Activated naive CD4-positive, alpha-beta T cell treated with anti-CD3 and anti-CD28 coated beads, Interleukin-2, amount 10 ng/mL, durations not matched to agents 7 days and 5 days (primary cell): ENCODE measurements at places on chromosomes 11 and 22.

DNA sequence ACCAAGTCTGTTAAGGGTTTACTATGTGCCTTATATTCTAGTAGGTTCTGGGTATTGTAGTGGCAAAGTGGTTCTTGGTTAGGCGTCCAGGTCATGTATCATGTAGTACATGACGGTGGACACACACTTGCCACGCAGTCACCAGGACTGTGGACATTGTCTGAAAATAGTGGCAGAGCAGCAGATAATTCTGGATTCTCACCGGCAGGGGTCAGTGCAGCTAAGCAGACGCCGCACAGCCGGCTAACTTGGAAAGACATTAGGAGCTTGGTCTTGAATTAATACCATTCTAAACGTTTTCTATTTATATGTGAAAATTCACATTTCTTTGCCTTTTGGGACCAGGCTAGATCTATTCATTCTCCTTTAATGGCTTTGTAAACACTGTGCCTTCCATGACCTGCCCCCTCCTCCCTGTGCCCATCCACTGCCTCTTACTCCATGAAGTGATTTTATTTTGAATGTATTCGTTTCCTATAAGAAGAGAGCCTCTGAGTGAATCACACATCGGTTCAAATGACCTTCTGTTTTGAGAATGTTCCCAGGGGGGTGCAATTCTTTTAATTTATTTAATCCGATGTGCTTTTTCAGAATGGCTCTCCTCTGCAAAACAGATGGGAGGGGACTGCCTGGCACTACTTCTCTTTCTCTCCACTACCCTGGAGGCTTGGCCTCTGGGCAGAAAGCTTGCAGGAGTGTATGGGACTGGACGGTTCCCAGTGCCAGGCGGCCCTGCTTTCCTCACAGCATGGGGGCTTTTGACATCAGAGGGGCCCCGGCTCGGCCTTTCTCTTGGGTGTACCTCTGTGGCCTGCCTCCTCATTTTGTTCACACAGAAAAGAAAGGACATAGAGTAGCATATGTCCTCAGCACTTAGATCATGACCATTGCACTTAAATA is 378.0 kb downstream of the NTM start:
- DNase-seq = peak; percentile 48

DNA sequence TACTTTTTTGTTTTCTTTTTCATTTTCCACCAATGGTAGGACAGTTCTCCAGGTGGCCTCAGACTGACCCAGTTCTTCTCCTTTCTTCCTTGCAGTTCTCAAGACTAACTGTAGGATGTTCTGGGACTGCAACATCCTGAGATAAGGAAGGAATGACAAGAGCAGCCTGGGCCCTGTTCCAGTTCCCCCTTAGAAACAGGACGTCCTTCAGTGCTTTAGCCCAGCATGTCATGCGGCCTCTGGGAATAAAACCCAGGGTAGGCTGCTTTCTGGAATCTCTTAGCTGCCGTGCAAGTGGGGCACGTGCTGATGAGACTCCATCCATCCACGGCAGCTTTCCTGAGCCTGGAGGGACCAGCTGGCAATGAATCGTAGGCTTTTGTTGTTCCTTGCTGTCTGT is 24.0 kb upstream of the CADM1 start:
- no peak for DNase-seq

DNA sequence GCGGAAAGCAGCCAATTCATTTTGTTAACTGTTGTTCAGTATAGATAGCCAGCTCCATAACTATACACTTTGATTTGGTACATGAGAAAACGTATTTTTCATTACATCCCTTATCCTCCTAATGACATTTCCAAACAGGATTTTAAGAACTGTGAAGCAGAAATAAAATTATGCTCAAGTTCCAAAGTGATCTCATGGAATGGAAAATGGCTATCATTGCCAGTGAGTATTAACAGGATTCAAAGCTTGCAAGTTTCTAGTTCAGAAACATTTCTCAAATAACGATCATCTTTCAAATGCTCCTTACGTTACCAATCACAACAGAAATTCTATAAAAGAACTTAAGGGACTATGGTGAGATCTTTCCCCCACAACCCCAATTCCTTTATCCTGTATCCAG is 53.7 kb downstream of the CADM1 start:
- no peak for DNase-seq

- DNase-seq = no peak
These were observed 43.0 kb upstream of the KLHL35 start for GRCh38 chr11:75475767-75476650.

- DNase-seq = no peak
These were observed 2.0 kb downstream of the TUB start for GRCh38 chr11:8083088-8083395.
